ENCODE measurements at places on chromosomes 12 and 14.
A peak's percentile ranks its signal among the peaks of the same experiment; 100 is the strongest.

GRCh38 chr14:55572578-55572977 lies 7.4 kb upstream of the KTN1 start:
- DNase-seq = no peak

GRCh38 chr14:95143808-95144620 lies 13.3 kb downstream of the DICER1 start:
- no peak for DNase-seq

DNA sequence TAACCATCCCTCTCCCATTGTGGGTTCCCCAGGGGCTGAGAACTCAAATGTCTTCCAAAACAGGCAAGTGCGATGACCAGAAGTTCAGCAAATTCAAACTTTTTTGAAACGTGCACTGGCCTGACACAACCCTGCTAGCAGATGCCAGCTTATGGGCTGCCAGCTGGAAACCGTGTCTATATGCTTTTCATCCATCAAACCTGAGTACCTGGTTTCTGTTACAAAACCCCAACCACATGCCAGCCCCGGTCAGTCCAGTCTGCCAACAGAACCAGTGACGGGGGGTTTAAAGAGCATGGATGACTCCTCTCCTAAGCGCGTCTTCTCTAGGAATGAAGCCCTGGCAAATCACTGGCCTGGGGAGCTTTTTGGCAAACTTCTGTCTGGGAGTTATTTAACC lies 189.7 kb downstream of the TTC7B start:
- no peak for DNase-seq

DNA sequence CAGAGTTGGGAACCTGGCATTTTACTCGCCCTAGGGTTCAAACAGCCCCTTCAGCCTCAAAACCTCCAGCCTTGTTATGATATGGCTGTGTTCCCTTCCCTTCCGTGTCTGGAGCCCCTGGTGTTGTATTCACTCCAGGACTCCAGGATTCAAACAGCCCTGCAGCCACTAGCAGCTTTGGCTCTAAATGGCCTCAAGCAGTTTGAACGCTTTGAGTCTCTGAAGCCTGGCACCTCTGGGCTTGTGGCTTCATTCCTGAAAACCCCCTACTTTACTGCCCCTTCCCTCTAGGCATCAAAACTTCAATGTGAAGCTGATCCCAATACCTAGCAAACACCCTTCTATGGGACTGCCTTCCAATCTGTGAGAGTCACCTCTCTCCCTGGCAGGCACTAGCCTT lies 67.9 kb upstream of the RMST start:
- no peak for DNase-seq

DNA sequence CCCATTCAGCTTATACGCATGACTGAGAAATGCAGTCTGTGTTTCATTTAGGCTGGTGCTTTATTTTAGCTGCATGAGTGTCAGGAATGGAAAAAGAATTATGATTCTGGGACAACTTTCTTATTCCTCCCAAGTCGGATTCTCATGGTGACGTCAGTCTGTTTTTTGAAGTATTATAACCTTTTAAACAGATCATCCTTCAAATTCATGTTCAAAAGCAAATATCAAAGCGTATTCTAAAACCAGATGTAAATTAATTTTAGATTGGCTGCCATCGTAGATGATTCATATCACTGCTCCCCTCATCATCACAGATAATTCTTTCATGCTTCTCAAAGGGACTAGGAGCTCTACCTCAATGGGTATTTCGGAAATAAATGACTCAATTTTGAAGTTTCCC lies 15.0 kb downstream of the FNTB start:
- DNase-seq = no peak

GRCh38 chr14:64726585-64726890 lies 22.3 kb downstream of the PLEKHG3 start:
- no peak for DNase-seq

GRCh38 chr14:75151851-75152250 lies 24.6 kb downstream of the TMED10 start:
- no peak for DNase-seq

DNA sequence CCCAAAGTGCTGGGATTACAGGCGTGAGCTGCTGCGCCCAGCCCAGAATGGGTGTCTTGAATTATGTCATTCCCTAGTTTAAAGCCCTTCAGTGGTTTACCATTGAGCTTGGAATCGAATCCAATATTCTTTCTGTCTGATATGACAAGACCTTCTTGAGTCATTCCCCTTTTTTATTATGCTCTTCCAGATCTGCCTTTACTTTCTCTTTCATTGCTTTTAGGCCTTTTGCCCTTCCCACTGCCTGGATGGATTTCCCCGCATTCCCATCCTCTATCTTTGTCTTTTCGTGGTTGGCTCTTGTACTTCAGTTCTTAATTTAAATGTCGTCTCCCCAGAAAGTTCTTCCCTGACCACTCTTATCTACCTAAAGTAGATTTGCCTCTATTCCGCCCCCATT lies 1.6 kb downstream of the TRAFD1 start:
- DNase-seq = no peak

DNA sequence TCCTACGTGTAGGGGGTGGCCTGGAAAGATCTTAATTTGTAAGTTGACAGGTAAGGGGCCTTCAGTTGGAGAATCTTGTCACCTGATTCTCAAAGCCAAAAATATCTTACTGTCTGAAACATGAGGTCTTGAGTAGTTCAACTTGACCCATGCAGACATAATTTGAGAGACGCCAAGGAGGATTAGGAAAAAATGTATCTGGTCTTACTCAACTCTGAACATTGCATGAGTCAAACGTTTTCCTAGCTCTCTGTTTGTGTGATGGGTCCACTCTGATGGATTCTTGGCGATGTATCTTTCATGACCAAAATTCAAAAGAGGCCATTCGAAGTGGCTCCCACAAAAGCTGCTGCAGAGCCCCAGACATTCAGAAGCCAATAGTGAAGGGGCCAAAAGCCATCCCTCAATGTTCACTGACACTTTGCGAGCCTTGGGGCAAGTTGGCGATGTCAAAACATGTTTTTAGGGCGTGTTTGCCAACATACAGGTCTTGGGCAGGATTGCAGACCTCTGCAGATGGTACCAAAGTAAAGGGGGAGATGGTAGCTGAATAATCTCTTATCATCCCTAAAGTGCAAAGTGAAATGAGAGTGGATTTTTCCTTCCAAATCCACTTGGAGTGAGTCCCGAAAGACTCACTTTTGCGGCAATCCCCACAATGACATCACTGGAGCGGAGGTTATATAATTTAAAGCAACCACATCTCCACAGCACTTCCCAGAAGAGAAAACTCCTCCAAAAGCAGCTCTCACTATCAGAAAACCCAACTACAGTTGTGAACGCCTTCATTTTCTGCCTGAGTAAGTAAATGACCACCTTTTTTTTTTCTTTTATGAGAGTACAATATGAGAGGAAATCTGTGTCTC lies at the start of gene BDKRB1:
BDKRB1 (plus strand) TSS at position 710 of the 866 bp plus-strand sequence. CDS start 7,473 bp downstream, outside the sequence.
- no peak for DNase-seq

GRCh38 chr14:35365130-35366055 lies 39.2 kb downstream of the NFKBIA start:
- peak; percentile 34 for DNase-seq

DNA sequence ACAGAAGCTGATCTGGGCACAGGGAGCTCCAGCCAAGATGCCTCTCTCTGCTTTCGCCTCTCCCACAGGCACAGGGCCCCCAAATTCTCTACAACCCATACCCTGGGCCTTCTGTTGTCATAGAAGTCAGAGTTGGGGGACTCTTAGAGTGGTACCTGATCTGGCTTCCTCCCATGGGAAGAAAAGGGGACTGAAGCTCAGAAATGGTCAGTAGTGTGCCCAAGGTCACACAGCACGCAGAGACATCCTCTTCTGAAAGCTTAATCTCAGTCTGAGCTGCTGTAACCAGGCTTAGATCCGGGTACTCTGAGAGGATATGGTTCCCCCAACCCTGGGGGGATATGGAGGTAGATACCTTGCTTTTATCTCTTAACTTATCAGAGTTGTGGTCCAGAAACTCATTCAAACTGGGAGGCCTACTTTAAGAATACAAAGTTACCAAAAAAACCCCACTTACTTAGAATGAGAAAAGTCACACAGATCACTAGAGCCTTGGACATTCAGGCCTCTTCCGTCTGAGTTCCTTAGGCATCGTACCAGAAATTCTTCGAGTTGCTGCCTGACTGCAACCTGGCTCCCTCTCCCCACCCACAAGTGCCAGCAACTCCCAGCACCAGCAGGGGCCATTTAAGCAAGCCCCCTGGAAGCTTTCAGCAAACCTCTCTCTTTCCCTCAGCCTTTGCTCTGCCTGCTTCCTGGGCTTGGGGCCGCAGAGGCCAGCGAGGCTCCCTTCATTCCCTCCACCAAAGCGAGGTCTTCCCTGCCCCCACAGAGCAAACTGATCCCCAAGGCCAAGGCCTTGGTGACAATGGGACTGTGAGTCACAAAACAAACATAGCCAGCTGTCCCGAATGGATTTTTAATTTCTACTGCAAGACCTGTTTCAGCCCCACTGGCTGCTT lies 13.9 kb downstream of the KRT7 start:
- DNase-seq = no peak

DNA sequence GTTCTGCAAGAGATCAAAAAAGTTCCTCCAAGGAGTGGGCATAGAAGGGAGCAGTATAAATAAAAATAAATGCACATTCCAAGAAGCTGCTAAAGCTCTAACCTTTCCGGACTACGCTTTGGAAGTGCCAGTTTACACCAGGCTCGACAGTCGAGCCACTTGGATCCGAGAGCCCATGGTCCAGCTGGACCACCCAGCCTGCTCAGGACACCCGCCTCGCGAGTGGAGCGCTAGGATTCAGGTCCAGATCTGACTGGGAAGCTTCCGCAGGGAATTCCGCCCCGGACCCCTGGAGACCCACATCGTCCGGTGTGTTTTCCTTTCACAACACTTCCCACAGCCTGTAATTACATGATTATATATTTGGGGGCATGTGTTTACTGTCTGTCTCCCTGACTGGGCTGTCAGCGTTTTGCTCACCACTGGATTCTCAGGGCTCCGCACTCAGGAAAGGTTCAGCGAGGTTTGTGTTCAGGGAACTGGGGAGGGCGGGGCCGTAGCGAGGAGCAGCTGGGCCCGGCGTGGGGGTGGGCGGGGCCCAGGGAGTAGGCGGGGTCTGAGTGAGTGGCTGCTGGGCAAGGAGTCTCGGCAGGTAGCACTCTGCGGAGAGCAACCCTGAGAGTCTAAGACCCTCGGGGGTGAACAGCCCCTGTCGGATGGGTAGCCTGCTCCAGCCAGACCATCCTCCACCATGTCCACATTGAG lies 52.3 kb upstream of the TMEM263 start:
- peak; percentile 74 for DNase-seq

GRCh38 chr12:82383930-82384552 lies 25.7 kb downstream of the METTL25 start:
- no peak for DNase-seq

- no peak for DNase-seq
These were observed 89.6 kb downstream of the ARF6 start for GRCh38 chr14:49982501-49982951.

DNA sequence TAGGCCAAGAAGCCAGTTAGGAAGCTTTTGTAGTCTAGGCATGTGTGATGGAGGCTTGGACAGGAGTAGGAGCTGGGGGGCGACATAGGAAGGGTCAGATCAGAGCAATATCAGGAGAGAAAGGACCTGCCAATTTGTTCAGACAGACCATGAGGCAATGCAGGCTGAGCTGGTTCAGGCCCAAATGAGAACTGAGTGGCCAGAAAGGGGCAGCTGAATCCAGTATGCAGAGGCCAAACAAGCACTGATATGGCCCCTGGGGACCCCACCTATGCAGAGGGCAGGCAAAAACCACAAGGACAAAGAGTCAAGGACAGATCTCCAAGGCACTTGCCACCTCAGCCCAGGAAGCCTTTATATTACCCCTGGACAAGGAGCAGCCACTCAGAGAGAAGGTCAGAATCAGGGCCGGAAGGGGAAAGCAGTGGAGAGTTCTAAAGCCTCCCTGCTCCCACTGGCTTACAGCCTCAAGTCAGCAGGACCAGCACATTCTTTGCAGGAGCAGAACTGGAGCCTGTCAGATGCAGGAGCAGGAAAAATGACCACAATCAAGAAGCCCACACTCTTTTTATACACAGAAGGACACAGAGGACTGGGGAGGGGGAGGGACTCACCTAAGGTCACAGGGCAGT lies 37.2 kb downstream of the CLMN start:
- no peak for DNase-seq

GRCh38 chr12:127822809-127823411 lies 444.1 kb upstream of the TMEM132C start:
- no peak for DNase-seq

GRCh38 chr12:66120477-66120876 lies 10.1 kb downstream of the LLPH start:
- DNase-seq = no peak

DNA sequence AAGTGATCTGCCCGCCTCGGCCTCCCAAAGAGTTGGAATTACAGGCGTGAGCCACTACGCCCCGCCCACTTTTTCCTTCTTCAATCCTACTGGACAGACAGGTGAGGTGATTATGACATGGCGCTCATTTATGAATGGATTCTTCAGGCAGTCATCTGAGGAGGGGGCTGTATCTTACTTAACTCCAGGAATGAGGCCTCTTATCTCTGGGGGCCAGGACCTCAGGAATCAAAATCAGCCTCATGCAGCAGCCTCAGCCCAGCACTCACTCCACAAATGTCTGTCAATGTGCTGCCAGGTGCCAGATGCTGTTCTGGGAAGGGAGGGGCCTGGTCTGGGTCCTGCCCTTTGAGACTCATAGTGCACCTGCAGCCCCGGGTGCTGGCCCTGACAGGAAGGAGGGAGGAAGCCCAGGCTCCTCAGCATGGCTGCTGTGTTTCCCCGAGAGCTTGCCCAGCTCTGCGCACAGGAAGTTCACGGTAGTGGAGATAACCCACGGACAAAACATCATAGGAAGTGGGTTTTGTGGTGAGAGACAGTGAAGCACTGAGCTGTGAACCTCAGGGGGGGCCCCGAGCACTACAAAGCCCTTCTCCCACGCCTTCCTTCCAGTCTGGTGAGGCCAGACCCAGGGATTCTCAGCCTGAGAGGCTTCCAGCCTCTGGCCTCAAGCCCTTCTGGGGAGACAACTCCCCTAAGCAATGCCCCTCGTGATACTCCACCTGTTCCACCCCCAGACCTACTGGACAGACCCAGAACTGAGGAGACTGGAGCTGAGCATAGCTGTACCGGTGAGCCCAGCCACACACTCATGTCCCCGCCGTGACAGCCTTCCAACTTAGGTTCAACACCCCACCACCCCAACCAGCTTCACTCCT lies 22.3 kb downstream of the GALNT6 start:
- DNase-seq = peak; percentile 88

- DNase-seq = no peak
These were observed 493.5 kb downstream of the NAV3 start for GRCh38 chr12:78324234-78324633.

- no peak for DNase-seq
These were observed 132.4 kb upstream of the NEDD1 start for GRCh38 chr12:96774496-96775256.
